Esophagus squamous epithelium (tissue), 5 donors: ENCODE measurements at places on chromosomes 13 and 19. TPM values are rescaled to one million over a fixed set of nuclear protein-coding genes. Genes with fewer than 3 reads are reported as not detected.

DNA sequence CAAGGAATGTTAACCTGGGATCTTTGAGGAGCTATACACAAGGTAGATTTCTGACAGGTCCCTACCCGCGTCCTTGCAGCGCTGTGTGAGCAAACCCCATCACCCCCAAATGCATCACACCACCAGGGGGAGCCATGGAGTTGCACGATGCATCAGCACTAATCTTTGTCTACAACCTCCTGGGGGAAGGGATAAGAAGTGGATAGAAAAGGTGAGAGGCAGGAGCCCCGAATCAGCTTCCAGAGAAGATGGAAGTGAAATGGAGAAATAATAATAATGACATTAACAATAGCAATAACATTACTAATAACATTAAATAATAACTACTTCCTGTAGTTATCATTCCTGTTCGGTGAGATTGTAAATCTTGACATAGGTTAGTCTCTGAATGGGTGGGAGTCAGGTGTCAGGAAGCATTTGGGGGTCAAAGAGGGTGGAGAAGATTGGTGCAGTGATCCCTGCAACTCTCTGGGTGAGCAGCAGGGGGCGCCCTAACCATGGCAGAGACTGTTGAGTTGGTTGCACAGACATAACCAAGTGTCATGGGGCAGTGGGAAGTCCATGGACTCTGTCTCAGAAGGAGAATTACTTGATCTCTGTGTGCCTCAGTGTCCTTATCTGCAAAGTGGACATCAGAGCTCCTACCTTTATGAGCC lies 16.5 kb downstream of the SIGLEC7 start:
- no peaks in the 10 kb centered on the region for H3K27me3 ChIP-seq
- no peaks in the 10 kb centered on the region for H3K4me1 ChIP-seq
- H3K36me3 ChIP-seq, result no peaks in the 10 kb centered on the region
- no peak overlapping the region for H3K27ac ChIP-seq
- DNase-seq, result no peak

GRCh38 chr13:22198641-22199217 lies 527.9 kb downstream of the FGF9 start:
- H3K27me3 ChIP-seq, result no peaks in the 10 kb centered on the region
- H3K36me3 ChIP-seq, result no peaks in the 10 kb centered on the region
- H3K4me1 ChIP-seq, result peaks cover 2% of the 10 kb centered on the region
- no peak overlapping the region for H3K4me3 ChIP-seq
- H3K27ac ChIP-seq, result no peak overlapping the region
- DNase-seq, result no peak

DNA sequence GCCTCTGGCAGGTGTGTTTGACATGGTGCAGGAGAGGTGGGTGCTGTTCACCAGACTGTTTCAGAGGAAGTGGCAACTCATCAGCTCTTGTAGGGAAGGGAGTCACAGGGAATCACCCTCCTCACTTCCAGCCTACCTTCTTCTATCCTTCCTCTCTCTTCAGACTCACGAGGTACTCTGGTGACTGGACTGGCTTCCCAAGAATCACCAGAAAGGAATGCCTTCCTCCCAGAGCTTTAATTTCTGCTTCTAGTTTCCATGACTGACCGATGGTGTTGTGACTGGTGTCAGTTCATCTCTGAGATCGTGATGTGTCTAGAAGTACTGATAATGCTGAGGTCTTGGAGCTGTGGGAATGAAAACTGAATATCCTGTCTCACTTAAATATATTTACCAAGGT lies 247.3 kb downstream of the KCTD12 start:
- H3K36me3 ChIP-seq, result no peaks in the 10 kb centered on the region
- H3K27ac ChIP-seq, result no peak overlapping the region
- H3K4me1 ChIP-seq, result no peaks in the 10 kb centered on the region
- DNase-seq, result no peak
- H3K27me3 ChIP-seq, result no peaks in the 10 kb centered on the region

DNA sequence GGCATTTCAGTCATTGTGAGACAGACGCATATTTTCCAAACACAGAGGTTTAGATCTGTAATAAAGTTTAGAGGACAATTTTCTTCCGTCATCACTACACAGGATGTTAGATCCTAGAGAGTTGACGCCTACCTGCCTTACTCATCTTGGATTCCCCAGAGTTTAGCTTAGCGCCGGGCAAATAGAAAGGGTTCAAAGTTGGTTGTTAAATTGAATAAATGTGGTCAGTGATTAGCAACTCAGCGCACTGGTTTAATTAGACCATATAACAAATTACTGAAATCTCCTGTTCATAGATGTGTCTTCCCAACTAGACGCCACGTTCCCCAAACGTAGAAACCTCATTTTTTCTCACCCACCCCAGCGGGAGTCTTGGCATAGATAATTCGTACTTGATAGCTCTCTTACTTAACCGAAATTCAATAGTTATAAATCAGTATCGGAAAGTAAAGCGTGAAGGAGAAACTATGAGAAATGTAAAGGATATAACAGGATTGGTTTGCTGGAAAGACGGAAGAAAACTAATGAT lies 726 bp upstream of the UFM1 start:
- no peaks in the 10 kb centered on the region for H3K27me3 ChIP-seq
- peaks cover 13% of the 10 kb centered on the region for H3K4me1 ChIP-seq
- H3K4me3 ChIP-seq, result peak overlapping the region; percentile 83
- no peaks in the 10 kb centered on the region for H3K36me3 ChIP-seq
- peak overlapping the region; percentile 94 for H3K27ac ChIP-seq

- H3K4me3 ChIP-seq, result no peak overlapping the region
- no peaks in the 10 kb centered on the region for H3K27me3 ChIP-seq
- no peak overlapping the region for H3K27ac ChIP-seq
- no peak for DNase-seq
- H3K36me3 ChIP-seq, result no peaks in the 10 kb centered on the region
Measured at GRCh38 chr13:49298416-49298815, 50.7 kb downstream of the CDADC1 start.

GRCh38 chr19:795073-795611 lies 2.1 kb upstream of the PTBP1 start:
- no peak overlapping the region for H3K4me3 ChIP-seq
- H3K27ac ChIP-seq, result no peak overlapping the region
- H3K27me3 ChIP-seq, result no peaks in the 10 kb centered on the region
- H3K4me1 ChIP-seq, result peaks cover 31% of the 10 kb centered on the region
- H3K36me3 ChIP-seq, result peaks cover 2% of the 10 kb centered on the region

DNA sequence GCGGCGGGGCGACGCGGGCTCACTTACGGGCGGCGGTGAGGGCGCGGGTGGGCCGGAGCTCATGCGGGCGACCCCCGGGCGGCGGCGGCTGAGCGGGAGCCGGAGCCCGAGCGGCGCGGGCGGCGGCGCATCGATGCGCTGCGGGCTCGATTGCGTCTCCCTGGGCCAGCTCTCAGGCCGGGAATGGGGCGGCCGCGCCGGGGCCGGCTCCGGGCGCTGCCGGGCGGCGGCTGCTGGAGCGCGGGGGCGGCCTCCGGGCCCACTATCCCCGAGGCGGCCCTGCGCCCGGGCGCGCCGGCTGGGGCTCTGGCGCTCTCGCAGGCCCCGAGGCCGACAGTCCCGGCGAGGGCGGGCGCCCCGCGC lies 1.4 kb upstream of the TSHZ3 start:
- peak overlapping the region; percentile 98 for H3K27ac ChIP-seq
- no peaks in the 10 kb centered on the region for H3K36me3 ChIP-seq
- H3K4me1 ChIP-seq, result peaks cover 30% of the 10 kb centered on the region
- H3K4me3 ChIP-seq, result peak overlapping the region; percentile 63
- DNase-seq, result no peak
- H3K27me3 ChIP-seq, result peaks cover 6% of the 10 kb centered on the region

LRRC4B gene
- total RNA-seq, result 0.18 TPM

OR7D2 gene
- not detected for total RNA-seq

EIF3K gene
- total RNA-seq, result 578 TPM

PSG7 gene
- not detected for total RNA-seq
